Activated T-cell treated with anti-CD3 and anti-CD28 coated beads, Interleukin-2, amount 50 U/mL, for 1 hour (primary cell): ENCODE measurements at places on chromosomes 11 and 22.
A peak's percentile ranks its signal among the peaks of the same experiment; 100 is the strongest.

DNA sequence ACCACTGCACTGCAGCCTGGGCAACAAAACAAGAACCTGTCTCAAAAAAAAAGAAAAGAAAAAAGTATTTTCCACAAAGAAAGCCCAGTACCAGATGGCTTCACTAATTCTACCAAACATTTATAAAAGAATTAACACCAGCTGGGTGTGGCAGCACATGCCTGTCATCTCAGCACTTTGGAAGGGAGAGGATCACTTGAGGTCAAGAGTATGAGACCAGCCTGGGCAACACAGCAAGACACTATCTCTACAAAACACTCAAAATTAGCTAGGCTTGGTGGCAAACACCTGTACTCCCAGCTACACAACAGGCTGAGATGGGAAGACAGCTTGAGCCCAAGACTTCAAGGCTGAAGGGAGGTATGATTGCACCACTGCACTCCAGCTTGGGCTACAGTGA, 20.1 kb downstream of the RSF1 start:
- DNase-seq = no peak

- no peak for DNase-seq
Observed at GRCh38 chr22:49152127-49152938, 675.3 kb downstream of the BRD1 start.

DNA sequence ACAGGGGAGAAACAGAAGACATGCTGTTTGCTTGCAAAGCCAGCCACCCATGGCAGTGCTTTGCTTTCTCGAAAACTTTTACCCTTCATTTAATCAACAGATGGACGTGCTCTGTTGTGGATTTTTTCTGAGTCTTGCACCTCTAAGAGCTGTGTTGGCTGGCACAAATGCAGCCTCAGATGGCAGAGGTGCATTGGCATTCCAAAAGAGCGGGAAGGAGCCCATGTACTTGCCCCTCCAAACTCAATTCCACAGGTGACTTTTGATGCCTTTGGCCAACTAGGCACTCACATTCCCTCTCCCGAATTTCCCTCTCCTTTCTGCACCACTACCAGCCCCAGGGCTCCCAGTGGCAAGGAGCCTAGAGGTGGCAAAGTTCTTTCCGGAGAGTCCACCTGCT, 1.2 kb downstream of the KIRREL3 start:
- DNase-seq = no peak

DNA sequence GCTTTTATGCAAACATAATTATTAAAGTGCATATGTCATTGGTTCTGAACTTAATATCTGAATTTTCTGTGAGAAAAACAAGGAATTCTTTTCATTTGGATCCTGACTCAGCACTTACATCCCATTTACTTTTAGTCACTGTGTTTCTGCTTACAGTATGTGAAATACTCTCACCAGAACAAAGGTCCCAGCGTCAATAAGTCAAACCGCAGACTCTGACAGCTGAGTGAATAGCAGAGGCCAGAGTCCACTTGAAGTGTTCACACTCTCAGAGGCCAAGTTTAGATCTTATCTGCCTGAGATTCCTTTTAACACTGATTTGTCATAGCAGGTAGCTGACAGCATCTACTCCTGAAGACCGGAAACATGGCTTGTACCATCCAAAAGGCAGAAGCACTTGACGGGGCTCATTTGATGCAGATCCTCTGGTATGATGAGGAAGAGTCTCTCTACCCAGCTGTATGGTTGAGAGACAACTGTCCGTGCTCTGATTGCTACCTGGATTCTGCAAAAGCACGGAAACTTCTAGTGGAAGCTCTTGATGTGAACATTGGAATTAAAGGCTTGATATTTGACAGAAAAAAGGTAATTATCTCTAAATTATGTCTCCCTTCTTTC, 14.6 kb downstream of the BBOX1 start:
- no peak for DNase-seq

DNA sequence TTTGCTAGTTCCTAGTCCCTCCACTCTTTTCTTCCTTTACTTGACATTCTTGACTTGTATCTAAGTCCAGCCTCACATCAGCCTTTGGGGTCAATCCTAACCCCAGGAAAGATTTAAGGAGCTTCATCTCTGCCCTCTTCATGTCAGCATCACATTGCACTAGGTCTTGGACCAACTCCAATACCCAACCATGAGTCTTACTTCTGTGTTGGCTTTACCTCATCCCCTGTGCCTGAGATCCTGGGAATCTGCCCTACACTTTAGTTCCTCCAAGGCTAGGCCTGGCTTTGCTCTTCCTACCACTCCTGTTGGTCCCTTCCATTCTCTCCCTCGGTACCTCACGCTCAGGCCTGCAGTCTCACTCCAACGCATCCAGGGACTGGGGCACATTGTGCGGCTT, 117.0 kb downstream of the SLC1A2 start:
- no peak for DNase-seq

GRCh38 chr11:1838426-1839144, at the start of gene TNNI2:
Gene TNNI2, plus strand, starts transcription at chr11:1838981. Its CDS starts 716 bp downstream, at chr11:1839697.
- DNase-seq = no peak

- no peak for DNase-seq
Observed at GRCh38 chr11:36427079-36427478, 83.0 kb downstream of the TRAF6 start.

GRCh38 chr22:38873469-38874411, 1.7 kb upstream of the CBX6 start:
- peak; percentile 51 for DNase-seq

- no peak for DNase-seq
Observed at GRCh38 chr11:36051235-36052144, 107.6 kb downstream of the LDLRAD3 start.

DNA sequence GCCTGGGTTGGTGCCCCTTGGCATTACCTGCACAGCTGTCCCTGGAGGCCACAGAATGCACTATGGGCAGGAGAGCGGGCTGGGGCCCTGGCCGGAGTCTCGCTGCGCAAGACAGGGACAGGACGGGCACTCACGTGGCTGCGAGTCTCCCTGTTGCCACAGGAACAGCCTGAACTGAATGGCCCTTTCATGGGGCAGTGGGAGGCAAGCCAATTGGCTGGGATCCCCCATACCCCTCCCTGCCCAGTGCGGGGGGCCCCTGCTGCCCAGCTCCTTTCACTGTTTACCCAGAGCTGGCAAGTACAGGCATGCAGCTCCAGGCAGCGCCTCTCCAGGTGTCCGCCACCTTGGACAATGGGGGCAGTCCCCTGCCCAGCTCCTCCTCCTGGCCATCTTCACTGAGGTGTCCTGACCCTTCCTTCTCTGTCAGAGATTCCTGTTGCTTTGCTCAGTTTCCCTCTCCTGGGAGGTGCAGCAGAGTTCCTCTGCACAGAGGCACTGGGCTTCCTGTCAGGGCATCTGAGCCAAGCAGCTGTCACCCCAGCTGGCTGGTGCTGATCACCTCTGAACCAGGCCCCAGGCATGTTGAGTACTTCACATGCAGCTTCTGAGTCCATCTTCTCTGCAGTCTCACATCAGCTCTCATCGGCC, 5.2 kb downstream of the USP2 start:
- DNase-seq = no peak

DNA sequence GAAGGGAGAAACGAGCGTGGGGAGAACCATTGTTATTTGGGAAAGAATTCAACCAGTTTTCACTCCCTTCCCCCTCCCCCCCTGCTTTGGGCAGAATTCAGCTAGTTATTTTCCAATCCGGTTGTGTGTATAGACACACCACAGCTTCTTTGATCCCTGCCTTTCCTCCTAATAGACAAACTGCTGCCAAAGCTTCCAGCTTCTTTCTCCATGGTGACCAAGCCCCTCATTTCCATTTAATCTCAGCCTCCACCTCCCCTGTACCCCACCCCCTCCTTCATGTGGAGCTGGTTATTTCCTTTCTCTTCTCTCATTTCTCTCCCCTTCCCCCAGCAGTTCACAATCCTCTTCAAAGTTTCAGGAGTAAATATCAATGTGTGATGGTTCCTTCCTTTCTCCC, 24.8 kb upstream of the PKNOX2 start:
- no peak for DNase-seq

DNA sequence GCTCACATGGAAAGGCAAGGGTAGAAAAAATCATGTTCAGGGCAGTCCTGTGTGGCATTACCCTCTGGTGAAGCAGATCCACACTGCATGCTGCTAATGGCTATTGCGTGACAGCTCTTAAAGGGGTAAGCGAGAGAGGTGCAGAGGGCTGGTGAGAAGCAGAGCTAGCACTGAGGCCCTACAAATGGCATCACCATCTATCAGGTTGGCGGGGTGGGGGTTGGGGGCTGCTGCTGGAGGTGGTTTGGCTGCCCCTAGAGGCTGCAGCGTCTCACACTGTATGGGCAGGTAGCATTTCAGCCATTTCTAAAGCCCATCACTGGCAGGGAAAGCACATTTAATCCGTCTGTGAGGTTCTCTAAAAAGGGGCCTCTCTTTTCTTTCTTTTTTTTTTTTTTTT, 16.9 kb upstream of the TMA7B start:
- no peak for DNase-seq

DNA sequence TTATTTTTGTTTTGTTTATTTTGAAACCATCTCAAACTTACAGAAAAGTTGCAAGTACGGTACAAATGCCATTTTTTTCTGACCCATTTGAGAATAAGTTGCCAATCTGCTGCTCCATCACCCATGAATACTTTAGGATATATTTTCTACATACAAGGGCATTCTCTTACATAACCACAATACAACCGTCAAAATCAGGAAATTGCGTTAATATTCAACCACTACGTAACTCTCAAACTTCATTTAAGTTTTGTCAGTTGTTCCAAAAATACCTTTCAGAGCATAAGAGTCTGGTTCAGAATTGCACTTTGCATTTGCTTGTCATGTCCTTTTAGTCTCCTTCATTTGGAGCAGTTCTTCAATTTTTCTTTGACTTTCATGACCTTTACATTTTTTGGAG, 194.3 kb upstream of the BDNF start:
- no peak for DNase-seq

- no peak for DNase-seq
Observed at GRCh38 chr22:26432619-26433311, 3.7 kb downstream of the ASPHD2 start.

GRCh38 chr11:80443177-80443576, 1002.3 kb upstream of the TENM4 start:
- no peak for DNase-seq

DNA sequence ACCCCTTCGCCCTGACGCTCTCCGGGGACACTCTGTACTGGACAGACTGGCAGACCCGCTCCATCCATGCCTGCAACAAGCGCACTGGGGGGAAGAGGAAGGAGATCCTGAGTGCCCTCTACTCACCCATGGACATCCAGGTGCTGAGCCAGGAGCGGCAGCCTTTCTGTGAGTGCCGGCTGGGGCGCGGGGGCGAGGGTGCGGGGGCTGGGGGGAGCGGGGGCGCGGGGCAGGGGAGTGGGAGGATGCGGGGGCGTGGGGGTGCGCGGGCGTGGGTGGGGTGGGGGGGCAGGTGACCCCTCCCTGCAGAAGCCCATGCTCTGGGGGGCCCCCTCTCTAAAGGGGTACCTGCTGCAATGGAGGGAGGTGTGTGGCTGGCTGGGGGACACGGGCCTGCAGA, 51.4 kb downstream of the LRP5 start:
- no peak for DNase-seq

GRCh38 chr11:1458340-1459218, 28.0 kb downstream of the MOB2 start:
- no peak for DNase-seq

DNA sequence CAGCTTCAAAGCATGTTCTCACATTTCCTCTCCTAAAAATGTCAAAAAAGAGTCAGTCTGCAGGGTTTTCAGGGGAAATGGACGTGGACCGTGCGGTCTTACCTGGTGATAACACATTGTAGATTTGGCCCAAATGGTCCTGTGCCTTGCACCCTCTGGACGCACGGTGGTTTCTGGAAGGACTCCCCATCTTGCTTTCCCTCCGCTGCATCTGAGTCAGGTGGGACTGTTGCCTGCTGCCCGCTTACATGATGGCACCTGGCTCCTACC, 1290.1 kb downstream of the TBC1D22A start:
- no peak for DNase-seq
